ENCODE measurements at places on chromosomes 16 and 17.

DNA sequence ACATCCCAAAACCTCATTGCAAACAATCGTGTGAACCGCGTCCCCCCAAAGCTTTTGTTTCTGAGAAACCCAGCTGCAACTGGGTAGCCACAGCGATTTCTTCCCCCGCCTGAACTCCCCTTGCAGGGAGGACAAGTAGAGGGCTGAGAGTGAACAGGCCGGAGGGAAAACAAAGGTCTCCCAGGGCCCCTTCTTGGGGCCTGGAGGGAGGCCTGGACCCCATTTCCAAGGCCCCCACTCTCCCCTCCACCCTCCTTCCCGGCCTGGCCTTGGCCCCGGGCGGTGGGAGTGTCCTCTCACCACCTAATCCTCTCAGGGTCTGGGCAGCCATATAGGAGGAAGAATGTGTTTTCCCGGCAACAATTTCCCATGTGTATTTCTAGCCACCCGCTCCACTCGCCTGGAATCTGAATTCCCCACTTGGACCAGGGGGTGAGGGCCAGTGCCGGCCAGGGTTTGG, 2.6 kb downstream of the GLIS2 start:
- DNase-seq, result no peak

- no peak for DNase-seq
Observed at GRCh38 chr17:76000016-76000754, 470 bp upstream of the CDK3 start.

GRCh38 chr17:44598932-44599297, 41.6 kb downstream of the FZD2 start:
- no peak for DNase-seq

- peak; percentile 86 for DNase-seq
Observed at GRCh38 chr17:16905593-16906191, 66.2 kb downstream of the TNFRSF13B start.

DNA sequence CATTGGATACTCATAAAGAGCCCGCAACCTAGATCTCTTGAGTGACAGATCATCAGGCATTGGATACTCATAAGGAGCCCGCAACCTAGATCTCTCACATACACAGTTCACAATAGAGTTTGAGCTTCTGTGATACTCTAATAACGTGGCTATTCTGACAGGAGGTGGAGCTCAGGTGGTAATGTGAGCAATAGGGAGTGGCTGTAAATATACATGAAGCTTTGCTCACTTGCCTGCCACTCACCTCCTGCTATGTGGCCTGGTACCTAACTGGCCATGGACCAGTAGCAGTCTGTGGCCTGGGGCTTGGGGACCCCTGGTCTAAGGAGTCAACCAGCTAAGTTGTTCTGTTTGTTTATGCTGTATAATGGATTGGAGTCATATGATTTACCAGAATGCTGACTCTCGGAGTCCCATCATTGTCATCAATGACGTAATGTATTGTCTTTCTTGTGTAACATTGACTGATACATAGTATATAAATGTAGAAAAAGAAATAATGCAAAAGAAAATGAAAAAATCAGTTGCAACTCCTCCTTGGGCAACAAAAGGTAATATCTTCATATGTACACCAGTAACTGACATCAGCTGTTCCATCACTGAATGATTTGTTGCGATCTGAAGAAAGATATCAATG, 17.5 kb downstream of the ABCA9 start:
- no peak for DNase-seq

- DNase-seq, result no peak
Observed at GRCh38 chr17:65071861-65072260, 15.3 kb upstream of the GNA13 start.

DNA sequence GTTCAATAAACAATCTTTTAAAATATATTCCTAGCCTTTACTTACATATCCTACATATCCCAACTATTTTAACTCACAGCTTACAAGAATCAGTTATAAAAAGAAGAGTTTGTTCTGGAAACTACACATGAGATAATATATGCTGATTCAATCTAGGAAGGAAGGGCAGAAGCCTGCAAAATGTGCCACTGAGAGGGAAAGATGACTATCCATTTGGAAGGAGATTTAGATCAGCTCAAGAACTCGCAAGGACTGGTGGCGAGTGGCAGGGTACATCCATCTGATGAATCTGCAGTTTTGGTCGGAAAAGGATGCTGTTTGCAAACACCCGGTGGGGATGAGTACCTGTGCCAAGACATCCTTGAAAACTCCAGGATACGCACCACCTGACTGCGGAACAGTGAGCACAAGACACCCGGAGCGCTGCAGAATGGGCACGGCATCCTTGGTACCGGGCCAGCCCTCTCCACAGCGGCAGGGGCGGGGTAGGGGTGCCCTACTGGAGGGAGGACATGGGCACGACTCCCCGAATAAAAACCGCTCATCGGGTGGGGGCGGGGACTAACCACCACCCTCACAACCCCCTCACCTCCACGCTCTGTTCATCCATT, 723 bp downstream of the TRIM37 start:
- peak; percentile 8 for DNase-seq

GRCh38 chr16:85678821-85679220, 9.9 kb downstream of the GINS2 start:
- DNase-seq, result no peak

DNA sequence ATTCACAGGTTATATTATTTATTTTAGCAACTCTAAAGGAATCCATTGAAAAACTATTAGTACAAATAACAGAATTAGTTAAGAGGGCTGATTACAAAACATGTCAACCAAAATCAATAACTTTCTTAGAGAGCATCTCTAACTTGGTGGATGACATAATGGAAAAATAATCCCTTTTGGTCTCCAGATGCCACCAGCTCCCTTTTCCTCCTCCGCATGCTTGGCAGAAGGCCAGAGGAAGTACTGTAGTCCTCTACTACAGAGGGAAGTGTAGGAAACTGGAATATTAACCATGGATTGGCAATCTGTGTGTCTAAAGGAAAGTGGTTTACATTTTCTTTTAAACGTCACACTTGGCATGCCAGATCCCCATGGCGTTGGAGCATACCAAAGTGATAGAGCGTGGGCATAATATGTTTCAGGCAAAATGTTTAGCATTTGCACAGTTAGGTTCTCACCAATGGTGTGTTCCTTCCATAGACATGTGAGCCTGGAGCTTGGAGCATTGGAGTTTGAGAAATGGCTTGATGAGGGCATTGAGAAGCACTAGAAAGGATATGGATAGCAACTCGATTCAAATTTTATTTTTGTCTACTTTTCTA, 106.3 kb downstream of the PRKCB start:
- no peak for DNase-seq

DNA sequence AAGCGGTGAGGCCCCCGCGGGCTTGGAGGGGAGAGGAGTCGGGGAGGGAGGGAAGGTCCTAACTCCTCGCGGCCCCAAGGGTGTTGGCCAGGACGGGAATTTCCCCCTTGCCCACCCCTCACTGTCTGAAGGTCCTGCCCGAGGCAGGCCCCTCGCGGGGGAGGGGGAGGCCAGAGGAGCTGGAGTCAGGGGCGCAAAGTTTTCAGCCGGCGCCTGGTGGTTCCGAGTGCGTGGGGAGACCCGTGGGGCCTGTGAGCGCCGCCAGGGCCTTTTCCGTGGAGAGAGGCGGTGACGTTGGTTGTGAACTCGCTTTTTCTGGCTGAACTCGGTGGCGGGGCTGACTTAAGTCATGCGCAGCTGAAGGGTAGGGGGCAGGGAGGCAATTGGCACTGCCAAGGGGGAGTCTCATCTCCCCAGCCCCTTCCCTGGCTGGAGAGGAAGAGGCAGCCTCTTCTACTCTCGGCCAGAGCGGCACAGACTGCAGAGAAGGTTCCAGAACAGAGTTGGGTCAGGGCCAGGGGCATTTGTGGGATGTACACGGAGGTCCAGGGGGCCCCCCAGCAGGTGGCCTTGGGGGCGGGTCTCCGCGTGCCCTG, 1.5 kb downstream of the CACNA1H start:
- no peak for DNase-seq
